Hematopoietic multipotent progenitor cell treated with erythropoietin and hydrocortisone succinate and interleukin-3 and kit ligand, for 8 days (in vitro differentiated cells): ENCODE measurements at places on chromosomes 7 and 10.

- no peak for DNase-seq
These were observed 349.7 kb downstream of the KIF20B start for GRCh38 chr10:90051053-90051452.

DNA sequence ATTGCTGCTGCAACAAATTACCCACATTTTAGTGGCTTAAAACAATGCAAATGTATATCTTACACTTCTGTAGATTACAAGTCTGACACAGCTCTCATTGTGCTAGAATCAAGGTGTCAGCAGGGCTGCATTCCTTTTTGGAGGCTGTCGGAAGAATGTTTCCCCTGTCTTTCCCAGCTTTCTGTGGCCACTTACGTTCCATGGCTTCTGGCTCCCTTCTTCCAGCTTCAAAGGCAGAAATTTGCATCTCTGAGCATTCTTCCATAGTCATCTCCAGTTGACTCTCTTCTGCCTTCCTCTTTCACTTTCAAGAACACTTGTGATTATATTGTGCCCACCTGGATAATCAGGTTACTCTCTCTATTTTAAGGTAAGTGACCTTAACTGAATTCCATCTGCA, 125.3 kb downstream of the GPR158 start:
- no peak for DNase-seq

GRCh38 chr7:151964951-151965350, 8.7 kb downstream of the GALNTL5 start:
- DNase-seq: no peak

DNA sequence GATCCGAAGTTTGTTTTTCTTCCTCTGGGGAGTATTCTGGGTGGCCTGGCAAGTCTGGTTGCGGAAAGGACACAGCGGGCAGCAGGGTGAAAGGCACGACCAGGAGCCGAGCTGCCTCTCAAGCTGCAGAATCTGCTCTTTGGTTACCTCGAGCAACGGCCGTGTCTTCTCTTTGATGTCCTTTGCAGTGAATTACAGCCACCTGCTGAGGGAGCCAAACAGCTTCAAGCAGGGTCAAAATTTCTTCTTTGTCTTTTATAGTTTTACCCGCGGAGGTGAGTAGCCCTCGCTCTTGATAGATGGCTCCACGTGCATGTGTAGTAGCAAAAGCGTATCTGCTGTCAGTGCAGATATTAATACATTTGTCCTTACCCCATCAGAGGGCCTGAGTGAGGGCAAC, 177.3 kb upstream of the MBL2 start:
- DNase-seq: no peak

DNA sequence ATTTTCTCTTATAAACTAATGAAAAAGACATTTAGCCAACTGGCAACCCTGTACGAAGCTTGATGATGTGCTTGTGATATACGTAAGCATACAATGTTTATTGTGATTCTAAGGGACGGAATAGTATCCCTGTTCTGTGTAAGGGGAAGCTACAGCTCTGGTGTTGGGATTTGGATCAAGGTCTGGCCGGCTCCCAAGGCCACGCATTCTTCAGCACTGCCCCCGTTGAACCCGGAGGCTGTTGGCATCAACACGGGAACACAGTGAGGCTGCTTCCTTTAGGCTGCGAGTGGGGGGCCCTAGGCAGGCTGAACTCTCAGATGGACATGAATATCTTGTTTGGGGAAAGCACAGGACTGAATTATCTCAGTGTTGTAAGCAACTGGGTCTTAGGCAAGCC, 180.6 kb downstream of the CAMK1D start:
- DNase-seq: no peak

DNA sequence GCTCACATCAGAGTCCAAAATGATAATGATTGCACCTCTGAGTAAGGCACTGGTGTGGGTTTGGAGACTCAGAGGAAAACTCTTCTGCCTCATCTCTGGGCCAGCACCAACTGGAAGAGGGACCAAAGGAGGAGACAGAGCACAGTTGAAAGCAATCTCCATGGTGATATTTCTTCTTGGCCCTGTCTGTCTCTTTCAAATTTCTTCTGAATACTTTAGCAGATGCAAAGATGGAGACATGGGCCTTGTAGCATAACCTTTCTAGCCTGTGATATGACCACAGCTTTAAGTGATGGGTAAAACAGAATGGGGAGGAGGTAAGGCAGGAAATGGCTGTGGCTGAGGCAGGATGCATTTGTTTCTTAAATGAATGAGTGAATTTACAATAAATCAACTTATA, 12.2 kb upstream of the GIMAP7 start:
- DNase-seq: no peak

GRCh38 chr7:152435384-152436110, at the start of gene KMT2C:
KMT2C (minus strand) TSS chr7:152436003; CDS start chr7:152435786, 217 bp downstream.
- DNase-seq: peak; percentile 55

DNA sequence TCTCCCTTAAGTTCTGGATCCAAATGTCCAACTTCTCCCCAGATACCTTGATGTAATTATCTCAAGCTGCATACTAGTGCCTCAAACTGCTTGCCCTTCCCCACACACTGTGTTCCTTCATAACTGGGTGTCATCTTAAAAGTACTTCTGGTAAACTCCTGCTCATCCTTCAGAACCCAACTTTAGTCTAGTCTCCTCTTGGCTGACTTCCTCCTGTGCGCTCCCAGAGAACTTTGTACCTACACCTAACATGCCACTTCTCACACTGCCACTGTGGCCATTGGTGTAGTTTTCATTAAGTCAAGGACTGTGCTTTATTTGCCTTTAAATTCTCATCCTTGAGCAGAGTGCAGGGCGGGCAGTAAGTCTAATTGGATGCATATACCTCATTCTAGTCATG, 575.2 kb upstream of the GALNT17 start:
- DNase-seq: no peak
